ENCODE measurements at places on chromosomes 7 and 10. TPM values are rescaled to one million over a fixed set of nuclear protein-coding genes. Genes with fewer than 3 reads are reported as not detected.

DNA sequence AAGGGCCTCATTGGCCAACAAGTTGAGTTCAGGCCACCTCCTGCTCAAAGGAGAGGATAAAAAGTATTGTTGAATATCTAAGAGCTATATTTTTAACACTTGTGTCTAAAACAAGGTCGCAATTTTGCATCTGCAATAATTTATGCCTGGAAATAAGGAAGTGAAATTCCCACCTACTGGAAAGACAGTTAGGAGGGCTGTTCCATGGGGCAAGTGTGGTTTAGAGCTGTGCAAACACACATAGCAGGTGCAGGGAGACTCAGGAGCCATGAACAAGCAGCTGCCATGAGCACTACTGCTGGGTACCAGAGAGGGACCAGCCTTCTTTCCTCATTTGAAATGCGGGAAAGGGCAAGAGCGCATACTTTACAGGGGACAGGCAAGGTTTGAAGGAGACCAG is 35.5 kb upstream of the IKZF1 start:
- no peak for DNase-seq

The DPYSL4 gene
- 19.2 TPM for polyA plus RNA-seq

The XRCC2 gene
- polyA plus RNA-seq, result 0.06 TPM

- no peak for DNase-seq
Observed at GRCh38 chr10:8637640-8638039, 583.2 kb downstream of the GATA3 start.

- DNase-seq, result peak; percentile 38
Observed at GRCh38 chr7:31192986-31193385, 140.9 kb downstream of the ADCYAP1R1 start.
